ENCODE measurements at places on chromosomes 11 and 22.

DNA sequence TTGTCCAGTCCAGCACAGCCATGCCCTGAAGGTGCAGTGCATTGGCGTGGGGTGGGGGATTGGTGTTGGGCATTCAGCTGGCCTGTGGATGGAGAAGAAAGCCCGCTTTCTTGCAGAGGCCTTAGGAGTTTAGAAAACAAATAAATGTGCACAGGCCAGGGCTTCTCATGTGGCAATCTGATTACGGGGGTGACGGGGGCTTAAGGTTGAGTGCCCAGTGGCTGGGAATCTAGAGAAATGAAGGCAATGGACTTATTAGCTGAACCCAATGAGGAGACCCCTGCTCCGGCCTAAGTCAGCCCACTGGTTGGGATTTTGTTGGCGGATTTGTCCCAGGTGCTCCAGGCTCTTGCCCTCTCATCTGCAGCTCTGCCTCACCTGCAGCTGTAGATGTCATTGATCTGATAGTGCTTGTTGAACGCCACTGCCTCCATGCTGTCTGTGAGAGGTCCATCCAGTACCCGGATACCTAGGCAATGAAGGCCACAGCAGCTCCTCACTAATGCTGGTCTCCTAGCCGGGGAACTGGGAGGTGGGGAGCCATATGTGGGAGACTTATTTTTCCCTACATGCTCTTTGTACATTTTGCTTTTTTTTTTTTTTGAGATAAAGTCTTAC lies 6.2 kb downstream of the PCSK7 start:
- peaks cover 57% of the 10 kb centered on the region for H3K36me3 ChIP-seq
- H3K4me3 ChIP-seq, result no peak overlapping the region
- H3K4me1 ChIP-seq, result peaks cover 42% of the 10 kb centered on the region

GRCh38 chr11:71340086-71340606 lies 87.8 kb upstream of the SHANK2 start:
- no peak overlapping the region for H3K27ac ChIP-seq
- no peaks in the 10 kb centered on the region for H3K36me3 ChIP-seq
- no peak overlapping the region for H3K4me3 ChIP-seq
- peaks cover 14% of the 10 kb centered on the region for H3K27me3 ChIP-seq
- DNase-seq, result no peak

DNA sequence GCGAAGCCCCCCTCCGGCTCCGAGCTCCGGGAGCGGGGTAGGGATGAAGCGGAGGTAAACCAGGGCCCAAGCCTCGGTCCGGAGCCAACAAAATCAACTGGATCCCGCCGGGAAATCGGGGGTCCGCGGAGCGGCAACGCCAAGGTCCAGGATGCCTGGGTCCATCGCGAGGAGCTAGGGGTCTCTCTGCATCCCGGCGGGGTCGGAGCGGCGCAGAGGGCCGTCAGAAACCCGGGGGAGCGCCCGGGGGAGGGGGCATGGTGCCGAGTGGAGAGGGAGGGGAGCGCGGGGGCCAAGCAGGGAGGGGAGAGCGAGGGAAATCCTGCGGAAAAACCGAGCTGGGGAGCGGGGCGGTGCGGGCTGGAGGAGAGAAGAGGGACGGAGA lies 51.8 kb downstream of the SLC22A12 start:
- H3K4me3 ChIP-seq, result peak overlapping the region; percentile 66
- peaks cover 76% of the 10 kb centered on the region for H3K27me3 ChIP-seq
- no peaks in the 10 kb centered on the region for H3K36me3 ChIP-seq
- no peak overlapping the region for H3K27ac ChIP-seq
- H3K4me1 ChIP-seq, result peaks cover 37% of the 10 kb centered on the region

- H3K4me1 ChIP-seq, result peaks cover 2% of the 10 kb centered on the region
- no peak for DNase-seq
- H3K4me3 ChIP-seq, result no peak overlapping the region
- H3K27me3 ChIP-seq, result peaks cover 2% of the 10 kb centered on the region
- no peak overlapping the region for H3K27ac ChIP-seq
These were observed 47.7 kb downstream of the COMMD9 start for GRCh38 chr11:36241497-36241896.

DNA sequence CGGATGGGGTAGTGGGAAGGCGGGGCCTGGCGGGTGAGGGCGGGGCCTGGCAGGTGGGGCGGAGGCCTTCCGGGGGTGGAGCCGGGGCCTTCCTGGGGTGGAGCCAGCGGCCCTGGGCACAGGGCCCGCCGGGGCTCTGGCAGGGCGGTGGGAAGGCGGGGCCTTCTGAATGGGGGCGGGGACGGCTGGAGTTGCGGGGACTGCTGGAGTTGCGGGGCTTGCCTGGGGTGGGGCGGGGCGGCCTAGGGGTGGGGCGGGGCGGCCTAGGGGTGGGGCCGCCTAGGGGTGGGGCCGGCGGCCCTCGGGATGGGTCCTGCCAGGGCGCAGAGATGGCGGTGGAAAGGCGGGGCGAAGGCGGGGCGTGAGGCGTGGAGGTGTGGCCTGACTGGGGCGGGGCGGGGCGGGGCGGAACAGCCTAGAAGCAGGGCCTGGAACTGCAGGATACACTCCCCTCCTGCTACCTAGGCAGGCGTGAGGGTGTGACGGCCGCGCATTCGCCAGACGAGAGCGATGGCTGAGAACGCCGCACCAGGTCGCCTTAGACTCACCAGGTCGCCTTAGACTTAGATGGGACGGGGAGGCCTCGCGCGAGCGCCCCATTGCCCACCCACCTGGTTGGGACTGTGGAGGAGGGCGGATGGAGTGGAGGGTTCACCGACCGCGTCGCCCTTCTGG lies 19.3 kb downstream of the RRP7A start:
- H3K4me1 ChIP-seq, result peaks cover 4% of the 10 kb centered on the region
- H3K4me3 ChIP-seq, result peak overlapping the region; percentile 14
- H3K27me3 ChIP-seq, result peaks cover 8% of the 10 kb centered on the region
- no peak overlapping the region for H3K27ac ChIP-seq

GRCh38 chr11:37597776-37598175 lies 999.7 kb upstream of the RAG2 start:
- no peaks in the 10 kb centered on the region for H3K4me1 ChIP-seq
- H3K27me3 ChIP-seq, result no peaks in the 10 kb centered on the region
- no peak overlapping the region for H3K4me3 ChIP-seq
- no peak for DNase-seq
- H3K36me3 ChIP-seq, result no peaks in the 10 kb centered on the region

GRCh38 chr11:87223816-87224215 lies 186.1 kb downstream of the TMEM135 start:
- no peaks in the 10 kb centered on the region for H3K36me3 ChIP-seq
- no peak overlapping the region for H3K27ac ChIP-seq
- DNase-seq, result no peak
- H3K4me3 ChIP-seq, result no peak overlapping the region
- no peaks in the 10 kb centered on the region for H3K27me3 ChIP-seq
- H3K4me1 ChIP-seq, result no peaks in the 10 kb centered on the region

DNA sequence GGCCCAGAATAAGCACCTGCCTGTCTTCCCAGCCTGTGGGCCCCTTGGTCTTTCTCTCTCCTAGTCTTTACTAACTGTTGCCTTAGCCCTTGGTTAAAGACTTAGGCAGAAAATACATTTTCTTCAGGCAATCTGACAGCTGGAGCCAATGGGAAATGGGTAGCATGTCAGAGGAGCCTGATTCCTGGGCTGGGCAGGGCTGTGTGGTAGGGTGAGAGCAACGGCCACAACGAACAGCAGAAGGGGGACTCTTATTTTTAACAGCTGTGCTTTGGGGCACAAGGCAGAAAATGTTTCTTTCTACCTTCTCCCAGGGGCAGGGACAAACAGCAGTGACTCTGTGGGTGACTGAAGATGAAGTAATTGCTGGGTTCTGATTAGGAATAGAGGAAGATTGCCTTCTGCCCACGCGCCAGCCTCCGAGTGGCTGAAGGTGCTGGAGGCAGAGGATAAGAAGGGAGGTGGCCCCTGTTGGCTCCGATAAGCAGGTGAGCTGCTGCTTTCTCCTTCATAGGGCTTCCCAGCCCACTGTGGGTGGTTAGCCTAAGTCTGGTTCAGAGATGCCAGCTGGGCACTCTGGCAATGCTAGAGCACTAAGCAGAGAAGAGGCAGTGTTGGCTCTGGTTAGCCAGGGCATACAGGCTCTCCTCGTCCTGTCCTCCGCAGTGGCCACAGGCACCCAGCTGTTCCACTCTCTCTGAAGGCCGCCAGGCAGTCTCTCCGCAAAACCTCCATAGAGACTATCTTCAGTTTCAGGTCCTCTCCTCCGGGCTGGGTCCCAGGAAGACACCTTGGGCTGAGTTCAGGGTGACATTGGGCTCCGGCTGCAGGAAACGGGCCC lies 1.5 kb downstream of the YPEL4 start:
- peaks cover 67% of the 10 kb centered on the region for H3K4me1 ChIP-seq
- peaks cover 4% of the 10 kb centered on the region for H3K36me3 ChIP-seq
- no peak overlapping the region for H3K4me3 ChIP-seq
- DNase-seq, result peak; percentile 43

DNA sequence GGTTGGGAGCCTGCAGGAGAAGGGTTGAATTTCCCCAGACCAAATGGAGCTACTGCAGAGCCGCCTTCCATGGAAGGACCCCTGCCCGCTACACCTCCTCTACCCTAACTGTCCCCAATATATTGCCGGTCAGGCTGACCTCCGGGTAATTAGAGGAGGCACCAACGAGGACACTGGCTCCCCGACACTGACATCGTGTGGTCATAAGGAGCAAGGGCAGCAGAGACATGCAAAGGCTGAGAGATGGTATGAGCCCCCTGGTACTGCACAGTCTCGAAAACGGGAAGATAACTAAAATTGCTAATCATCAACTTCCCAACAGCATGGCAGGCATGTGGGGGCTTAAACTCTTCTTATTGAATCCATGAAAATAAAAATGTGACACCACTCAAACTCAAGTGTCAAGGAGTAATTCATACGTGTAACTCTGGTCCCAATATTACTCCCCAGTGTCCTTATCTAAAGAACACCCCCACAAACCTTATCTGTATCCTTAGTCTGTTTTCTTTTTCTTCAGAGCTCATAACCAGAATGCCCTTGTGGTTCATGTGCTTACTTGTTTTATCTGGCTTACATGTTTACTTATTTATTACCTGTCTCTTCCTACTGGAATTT lies 4.4 kb downstream of the CAVIN3 start:
- H3K27me3 ChIP-seq, result no peaks in the 10 kb centered on the region
- no peak overlapping the region for H3K4me3 ChIP-seq
- peak; percentile 72 for DNase-seq
- H3K36me3 ChIP-seq, result peaks cover 4% of the 10 kb centered on the region
- H3K27ac ChIP-seq, result no peak overlapping the region

DNA sequence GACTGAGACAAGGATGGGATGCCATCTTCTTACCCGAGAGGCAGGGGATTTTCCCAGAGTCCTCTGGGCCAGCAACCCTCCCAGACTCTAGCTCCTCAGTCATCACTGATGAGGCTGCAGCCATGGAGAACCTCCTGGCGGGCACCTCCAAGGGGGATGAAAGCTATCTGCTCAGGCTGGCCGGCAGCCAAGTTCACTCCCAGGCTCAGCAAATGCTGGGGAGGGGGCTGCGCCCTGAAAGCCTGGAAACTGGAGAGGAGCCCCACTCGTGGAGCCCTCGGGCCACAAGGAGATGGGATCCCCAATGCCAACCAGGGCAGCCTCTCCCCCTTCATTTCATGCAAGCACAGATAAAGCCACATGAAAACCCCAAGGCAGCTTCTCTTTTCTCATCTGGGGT lies 75.0 kb downstream of the CACNA1I start:
- H3K27me3 ChIP-seq, result peaks cover 19% of the 10 kb centered on the region
- peaks cover 14% of the 10 kb centered on the region for H3K4me1 ChIP-seq
- H3K4me3 ChIP-seq, result no peak overlapping the region

- H3K36me3 ChIP-seq, result no peaks in the 10 kb centered on the region
- H3K4me1 ChIP-seq, result no peaks in the 10 kb centered on the region
- H3K27ac ChIP-seq, result no peak overlapping the region
- no peak for DNase-seq
- no peaks in the 10 kb centered on the region for H3K27me3 ChIP-seq
These were observed 85.0 kb upstream of the SC5D start for GRCh38 chr11:121207485-121208115.
